ENCODE measurements at places on chromosomes 7 and 10.

- no peak for DNase-seq
Observed at GRCh38 chr7:78499283-78499682, 700.7 kb downstream of the PHTF2 start.

- no peak for DNase-seq
Observed at GRCh38 chr10:60488111-60488669, 98.5 kb upstream of the ANK3 start.

DNA sequence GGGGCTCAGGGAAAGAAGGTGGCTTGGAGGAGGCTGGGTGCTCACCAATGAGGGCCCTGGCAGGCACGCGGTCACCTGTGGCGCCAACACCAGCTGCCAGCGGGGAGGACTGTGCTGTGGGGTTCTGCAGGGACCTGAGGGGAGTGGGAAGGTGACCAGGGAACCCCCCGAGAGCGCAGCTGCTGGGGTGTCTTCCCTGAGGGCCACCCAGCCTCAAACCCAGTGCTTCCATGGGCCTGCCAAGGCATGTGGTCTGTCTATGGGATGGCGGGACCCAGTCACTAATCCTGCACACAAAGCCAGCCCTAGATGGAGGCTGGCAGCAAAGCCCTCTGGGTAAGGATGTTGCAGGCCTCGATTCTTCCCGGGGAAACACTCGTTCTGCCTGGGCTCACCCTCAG, 117.1 kb downstream of the EBF3 start:
- no peak for DNase-seq

DNA sequence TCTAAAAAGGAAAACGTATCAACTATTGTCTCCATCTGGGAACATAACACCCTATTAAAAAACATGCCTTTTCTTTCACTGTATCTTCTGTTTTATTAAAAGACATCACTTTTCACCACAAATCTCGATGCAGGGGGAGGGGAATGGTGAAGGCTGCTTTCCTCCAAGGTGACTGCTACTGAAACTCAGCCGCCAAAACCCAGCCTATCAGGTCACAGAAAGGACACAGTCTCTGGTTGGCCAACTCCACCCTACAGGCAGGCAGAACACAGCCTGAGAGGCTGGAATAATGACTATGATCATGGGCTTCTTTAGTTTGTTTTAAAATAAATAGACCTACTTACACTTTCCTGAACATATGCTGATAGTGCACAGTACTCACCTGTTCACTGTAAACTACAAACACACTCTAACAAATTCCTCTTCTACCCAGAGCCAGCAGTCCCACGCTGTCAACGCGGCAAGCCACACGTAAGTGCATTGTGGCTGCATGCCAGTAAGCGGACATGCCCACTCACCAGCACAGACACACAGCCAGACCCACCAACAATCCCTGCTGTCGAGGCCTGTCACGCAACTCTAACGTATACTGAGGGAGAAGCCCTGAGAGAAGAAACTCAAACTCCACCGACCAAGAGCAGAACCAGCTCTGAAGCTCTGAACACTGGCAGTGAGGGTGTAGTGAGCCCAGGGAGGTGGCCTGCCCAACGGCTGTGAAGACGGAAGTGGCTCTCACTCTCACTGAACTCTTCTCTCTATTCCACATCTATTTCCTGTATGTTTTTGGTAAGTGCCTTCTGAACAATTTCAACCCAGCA, 41.8 kb downstream of the NCAPG2 start:
- DNase-seq = no peak

GRCh38 chr7:117190746-117191435, 132.0 kb downstream of the WNT2 start:
- DNase-seq = no peak

GRCh38 chr7:143988976-143989745, 11.0 kb upstream of the OR6B1 start:
- no peak for DNase-seq

DNA sequence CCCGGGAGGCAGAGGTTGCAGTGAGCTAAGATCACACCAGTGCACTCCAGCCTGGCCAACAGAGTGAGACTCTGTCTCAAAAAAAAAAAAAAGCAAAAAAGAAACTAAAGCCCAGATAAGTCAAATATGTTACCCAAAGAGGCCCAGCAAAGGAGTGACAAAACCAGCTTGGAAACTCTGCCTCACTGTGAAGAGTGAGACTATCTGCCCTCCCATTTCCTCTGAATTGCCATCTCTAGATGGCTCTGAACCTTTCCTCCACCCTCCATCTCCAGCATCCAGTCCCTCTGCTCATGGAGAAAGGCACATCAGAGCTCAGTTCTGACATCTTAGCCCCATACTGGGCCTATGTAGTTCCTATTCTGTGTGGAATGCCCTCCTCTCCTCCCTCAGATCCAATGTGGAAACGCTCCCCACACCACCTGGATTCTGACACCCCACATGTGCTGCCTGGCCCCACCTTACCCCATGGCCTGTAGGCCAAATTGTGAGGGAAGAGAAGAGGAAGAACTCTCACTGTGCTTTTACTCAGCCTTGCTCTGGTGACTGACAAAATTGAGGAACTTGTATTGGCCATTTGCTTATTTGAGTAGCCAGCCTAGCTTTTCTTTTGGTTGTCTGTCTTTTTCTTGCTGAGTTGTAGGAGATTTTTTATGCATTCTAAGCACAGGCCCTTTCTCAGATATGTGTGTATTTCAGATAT, 18.0 kb upstream of the NUDCD3 start:
- no peak for DNase-seq

GRCh38 chr10:21975378-21975990, 28.0 kb downstream of the DNAJC1 start:
- no peak for DNase-seq
